ENCODE measurements at places on chromosomes 3 and 15.

DNA sequence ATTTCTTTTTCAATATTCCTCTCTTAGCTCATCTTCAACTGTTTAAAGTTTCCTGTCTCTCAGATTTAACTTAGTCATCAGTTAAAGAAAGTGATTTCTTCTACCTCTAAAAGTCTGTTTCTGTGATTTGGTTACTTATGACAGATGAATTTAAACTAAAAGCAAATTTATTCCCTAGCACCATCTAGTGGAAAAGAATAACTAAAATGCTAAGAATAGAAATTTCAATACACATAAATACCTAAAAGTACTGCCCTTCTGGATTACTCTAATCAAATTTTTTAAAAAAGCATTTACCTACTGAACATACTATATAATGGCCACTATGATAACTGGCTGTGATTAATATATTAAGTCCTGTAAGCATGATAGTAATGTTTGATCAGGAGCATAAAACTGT is 14.0 kb upstream of the ZCWPW2 start:
- H3K27ac ChIP-seq: no peak overlapping the region
- no peaks in the 10 kb centered on the region for H3K4me1 ChIP-seq
- no peak for DNase-seq
- peaks cover 16% of the 10 kb centered on the region for H3K36me3 ChIP-seq
- no peaks in the 10 kb centered on the region for H3K27me3 ChIP-seq

GRCh38 chr3:5057272-5057671 is 64.8 kb upstream of the ARL8B start:
- H3K4me3 ChIP-seq: no peak overlapping the region
- no peaks in the 10 kb centered on the region for H3K27me3 ChIP-seq
- DNase-seq: peak; percentile 16
- no peak overlapping the region for H3K27ac ChIP-seq
- peaks cover 23% of the 10 kb centered on the region for H3K4me1 ChIP-seq
- no peaks in the 10 kb centered on the region for H3K36me3 ChIP-seq

- H3K4me1 ChIP-seq: no peaks in the 10 kb centered on the region
- H3K27me3 ChIP-seq: no peaks in the 10 kb centered on the region
- no peak overlapping the region for H3K4me3 ChIP-seq
- DNase-seq: no peak
Observed at GRCh38 chr3:122295266-122296062, 29.6 kb upstream of the CSTA start.

GRCh38 chr15:57425842-57426241 is 49.5 kb downstream of the CGNL1 start:
- H3K36me3 ChIP-seq: no peaks in the 10 kb centered on the region
- H3K4me3 ChIP-seq: no peak overlapping the region
- H3K27ac ChIP-seq: no peak overlapping the region
- no peaks in the 10 kb centered on the region for H3K27me3 ChIP-seq
- no peak for DNase-seq

GRCh38 chr15:46077220-46077619 is 442.4 kb downstream of the SQOR start:
- H3K27me3 ChIP-seq: no peaks in the 10 kb centered on the region
- H3K36me3 ChIP-seq: no peaks in the 10 kb centered on the region
- no peaks in the 10 kb centered on the region for H3K4me1 ChIP-seq
- H3K27ac ChIP-seq: no peak overlapping the region
- no peak overlapping the region for H3K4me3 ChIP-seq
- no peak for DNase-seq

DNA sequence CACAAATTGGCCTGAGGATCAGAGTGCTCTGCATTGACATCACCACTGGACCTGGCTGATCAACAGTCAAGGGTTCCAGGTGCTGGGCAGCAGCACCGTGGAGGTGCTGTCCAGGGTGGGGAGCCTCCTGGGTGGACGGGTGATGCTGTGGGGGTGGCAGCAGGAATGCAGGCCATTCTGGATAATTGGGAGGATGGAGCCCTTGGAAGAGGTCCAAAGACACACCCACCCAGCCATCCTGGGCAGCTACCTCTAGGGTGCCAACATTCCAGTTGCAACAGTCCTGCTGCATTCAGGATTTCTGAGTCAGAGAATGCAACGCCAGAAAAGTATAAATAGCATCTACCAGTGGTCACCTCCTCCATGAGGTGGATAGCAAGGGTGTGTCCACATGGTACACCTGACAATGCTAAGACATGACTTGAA is 26.8 kb downstream of the STARD5 start:
- no peak overlapping the region for H3K4me3 ChIP-seq
- H3K27me3 ChIP-seq: peaks cover 15% of the 10 kb centered on the region
- no peaks in the 10 kb centered on the region for H3K36me3 ChIP-seq
- peaks cover 5% of the 10 kb centered on the region for H3K4me1 ChIP-seq

- no peak overlapping the region for H3K4me3 ChIP-seq
- peaks cover 24% of the 10 kb centered on the region for H3K4me1 ChIP-seq
- peak; percentile 57 for DNase-seq
- peaks cover 5% of the 10 kb centered on the region for H3K36me3 ChIP-seq
- H3K27me3 ChIP-seq: no peaks in the 10 kb centered on the region
Observed at GRCh38 chr3:32493437-32494414, 8.9 kb downstream of the CMTM6 start.

- peaks cover 17% of the 10 kb centered on the region for H3K27me3 ChIP-seq
- no peak overlapping the region for H3K4me3 ChIP-seq
- no peak for DNase-seq
- H3K27ac ChIP-seq: no peak overlapping the region
- no peaks in the 10 kb centered on the region for H3K4me1 ChIP-seq
Observed at GRCh38 chr3:31509147-31509728, 23.5 kb upstream of the STT3B start.

DNA sequence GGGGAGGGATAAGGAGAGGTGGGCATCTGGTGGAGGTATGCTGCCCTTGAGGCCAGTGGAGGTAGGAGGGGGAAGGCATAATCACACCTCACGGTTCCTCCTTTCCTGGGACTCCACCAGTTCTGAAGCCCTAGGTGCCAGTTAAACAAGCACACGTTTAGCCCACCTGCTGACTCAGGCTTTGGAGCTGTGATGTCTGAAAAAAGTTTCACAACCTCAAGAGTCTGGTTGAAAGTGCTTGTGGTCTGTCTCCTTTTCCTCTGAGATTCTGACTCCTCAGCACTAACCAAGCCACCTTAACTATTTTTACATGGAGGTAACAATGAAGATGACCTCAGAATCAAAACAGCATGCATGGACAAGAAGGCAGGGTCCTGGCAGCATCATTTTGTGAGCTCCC is 23.0 kb downstream of the HPS3 start:
- H3K27ac ChIP-seq: no peak overlapping the region
- H3K36me3 ChIP-seq: peaks cover 10% of the 10 kb centered on the region
- DNase-seq: peak; percentile 76
- peaks cover 8% of the 10 kb centered on the region for H3K4me1 ChIP-seq
- H3K27me3 ChIP-seq: no peaks in the 10 kb centered on the region

DNA sequence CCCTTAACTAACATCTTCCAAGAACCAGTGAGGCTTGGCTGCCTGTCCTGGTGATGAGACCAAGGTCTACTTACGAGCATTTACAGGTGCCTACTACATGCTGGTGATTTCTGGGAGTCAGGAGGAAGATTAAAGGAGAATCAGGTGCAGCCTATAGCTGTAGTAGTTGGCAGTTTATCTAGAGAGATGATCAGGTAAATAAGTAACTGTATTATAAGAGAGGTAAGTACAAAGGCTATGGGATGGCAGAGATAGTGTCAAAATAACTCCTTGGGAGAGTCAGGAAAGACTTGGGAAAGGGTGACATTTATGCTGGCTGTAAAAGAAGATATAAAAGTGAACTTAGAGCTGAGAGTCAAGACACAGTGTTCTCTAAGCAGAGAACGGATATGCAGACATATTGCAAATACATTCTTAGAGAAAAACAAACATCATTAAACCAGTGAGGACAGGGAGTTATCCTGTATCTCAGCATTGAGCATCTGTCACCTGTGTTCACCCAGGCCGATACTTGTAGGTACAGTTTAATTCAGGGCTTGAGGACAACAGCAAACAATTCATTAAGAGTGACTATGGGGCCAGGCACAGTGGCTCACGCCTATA is 49.7 kb upstream of the ACP3 start:
- no peaks in the 10 kb centered on the region for H3K36me3 ChIP-seq
- no peak for DNase-seq
- H3K27me3 ChIP-seq: no peaks in the 10 kb centered on the region
- H3K4me3 ChIP-seq: no peak overlapping the region
- H3K4me1 ChIP-seq: no peaks in the 10 kb centered on the region

DNA sequence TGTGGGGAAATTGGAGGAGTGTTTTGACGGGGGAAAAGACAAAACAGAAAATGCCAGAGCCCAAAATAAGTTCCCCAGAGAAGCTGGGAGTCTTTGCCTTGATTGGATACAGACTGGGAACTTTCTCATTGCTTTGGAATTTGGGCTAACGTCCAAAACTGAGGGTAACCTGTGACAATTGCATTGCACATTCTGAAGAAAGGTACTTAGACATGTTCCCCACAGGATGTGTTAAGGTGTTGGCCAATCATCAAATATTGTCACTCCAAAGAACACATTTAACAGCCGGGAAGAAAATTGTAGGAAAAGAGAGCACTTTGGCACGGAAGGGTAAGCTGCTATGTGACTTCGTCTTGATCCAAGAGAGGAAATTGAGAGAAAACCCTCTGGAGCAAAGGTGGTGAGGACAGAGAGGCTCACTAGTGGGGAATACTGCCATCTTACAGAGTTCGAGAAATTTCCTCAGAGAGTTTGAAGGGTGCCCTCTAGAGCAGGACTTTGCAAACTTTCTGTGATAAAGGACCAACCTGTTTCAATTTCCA is 619.5 kb upstream of the TBL1XR1 start:
- peak; percentile 92 for DNase-seq
- H3K27me3 ChIP-seq: no peaks in the 10 kb centered on the region
- H3K27ac ChIP-seq: peak overlapping the region; percentile 32
- no peaks in the 10 kb centered on the region for H3K36me3 ChIP-seq
- no peak overlapping the region for H3K4me3 ChIP-seq

- DNase-seq: no peak
- H3K36me3 ChIP-seq: no peaks in the 10 kb centered on the region
- no peak overlapping the region for H3K4me3 ChIP-seq
- H3K4me1 ChIP-seq: no peaks in the 10 kb centered on the region
- no peak overlapping the region for H3K27ac ChIP-seq
- no peaks in the 10 kb centered on the region for H3K27me3 ChIP-seq
Observed at GRCh38 chr3:87509401-87509800, 233.0 kb upstream of the POU1F1 start.

- DNase-seq: no peak
- no peaks in the 10 kb centered on the region for H3K36me3 ChIP-seq
- no peak overlapping the region for H3K27ac ChIP-seq
- H3K4me1 ChIP-seq: peaks cover 9% of the 10 kb centered on the region
Observed at GRCh38 chr15:29785642-29786041, 36.6 kb downstream of the TJP1 start.

DNA sequence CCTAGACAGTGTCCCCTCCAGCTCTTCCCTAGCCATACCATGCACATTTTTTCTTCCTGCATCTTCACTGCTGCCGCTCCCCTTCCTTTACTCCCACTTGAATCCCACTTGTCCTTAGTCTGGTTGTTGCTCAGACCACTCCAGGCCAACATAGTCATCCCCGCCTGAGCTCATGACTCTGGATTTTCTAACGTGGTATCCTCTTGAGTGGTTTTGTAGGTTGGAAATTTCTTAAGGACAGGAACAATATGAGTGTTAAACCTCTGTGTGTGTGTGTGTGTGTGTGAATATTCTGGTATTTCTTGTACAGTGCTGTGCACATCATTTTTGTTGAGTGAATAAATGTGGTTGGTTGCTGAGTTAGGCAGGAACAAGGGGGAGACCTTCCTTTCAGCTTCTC is 3.1 kb downstream of the BAHD1 start:
- no peaks in the 10 kb centered on the region for H3K36me3 ChIP-seq
- peaks cover 25% of the 10 kb centered on the region for H3K4me1 ChIP-seq
- no peak overlapping the region for H3K27ac ChIP-seq
- peak; percentile 82 for DNase-seq

GRCh38 chr3:156148345-156148945 is 28.1 kb downstream of the KCNAB1 start:
- H3K4me1 ChIP-seq: peaks cover 3% of the 10 kb centered on the region
- H3K27me3 ChIP-seq: no peaks in the 10 kb centered on the region
- no peak overlapping the region for H3K27ac ChIP-seq
- DNase-seq: peak; percentile 22

DNA sequence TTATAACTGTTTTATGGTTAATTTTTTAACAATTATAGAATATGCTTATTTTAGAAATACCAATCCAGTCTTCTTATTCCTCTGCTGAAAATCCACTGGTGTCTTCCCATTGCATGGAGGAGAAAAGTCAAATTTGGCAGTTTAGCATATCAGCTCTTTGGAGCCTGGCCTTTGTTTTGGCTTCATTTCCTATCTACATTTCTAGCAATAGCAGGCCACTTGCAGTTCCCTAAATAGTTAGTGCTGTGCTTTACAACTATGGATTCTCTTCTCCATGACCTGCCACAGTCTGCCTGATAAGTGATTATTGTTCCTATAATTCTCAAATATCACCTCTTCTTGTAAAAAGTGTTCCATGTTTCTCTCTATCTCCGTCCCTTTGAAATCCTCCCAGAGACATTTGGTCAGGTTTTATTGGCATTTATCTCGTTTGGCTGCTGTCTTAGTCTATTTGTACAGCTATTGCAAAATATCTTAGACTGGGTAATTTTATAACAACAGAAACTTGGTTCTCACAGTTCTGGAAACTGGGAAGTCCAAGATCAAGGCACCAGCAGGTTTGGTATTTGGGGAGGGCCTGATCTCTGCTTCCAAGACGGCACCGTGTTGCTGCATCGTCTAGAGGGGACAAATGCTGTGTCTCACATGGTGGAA is 8.2 kb upstream of the SEC22A start:
- H3K27ac ChIP-seq: no peak overlapping the region
- no peaks in the 10 kb centered on the region for H3K36me3 ChIP-seq
- no peak for DNase-seq
- no peaks in the 10 kb centered on the region for H3K4me1 ChIP-seq
- H3K4me3 ChIP-seq: no peak overlapping the region
- H3K27me3 ChIP-seq: no peaks in the 10 kb centered on the region

DNA sequence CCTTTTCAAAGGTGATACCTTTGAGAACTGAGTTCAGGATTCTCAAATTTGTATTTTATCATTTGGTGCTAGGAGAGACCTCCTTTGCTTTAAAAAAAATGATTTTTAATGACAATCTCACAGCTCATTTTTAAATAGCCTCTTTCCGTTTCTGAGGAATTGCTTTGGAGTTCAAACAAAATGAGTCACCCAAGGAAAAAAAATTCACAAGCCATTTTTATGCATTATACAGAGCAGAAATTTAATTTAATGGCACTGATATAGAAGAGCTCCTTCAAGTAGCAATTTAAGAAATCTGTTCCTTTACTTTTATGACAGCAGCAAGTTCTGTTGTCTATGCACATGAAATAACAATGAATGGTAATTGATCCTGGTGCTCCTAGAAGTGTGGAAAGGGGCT is 337.9 kb upstream of the KCNMB2 start:
- H3K27me3 ChIP-seq: no peaks in the 10 kb centered on the region
- H3K4me1 ChIP-seq: no peaks in the 10 kb centered on the region
- DNase-seq: peak; percentile 29
- no peaks in the 10 kb centered on the region for H3K36me3 ChIP-seq

DNA sequence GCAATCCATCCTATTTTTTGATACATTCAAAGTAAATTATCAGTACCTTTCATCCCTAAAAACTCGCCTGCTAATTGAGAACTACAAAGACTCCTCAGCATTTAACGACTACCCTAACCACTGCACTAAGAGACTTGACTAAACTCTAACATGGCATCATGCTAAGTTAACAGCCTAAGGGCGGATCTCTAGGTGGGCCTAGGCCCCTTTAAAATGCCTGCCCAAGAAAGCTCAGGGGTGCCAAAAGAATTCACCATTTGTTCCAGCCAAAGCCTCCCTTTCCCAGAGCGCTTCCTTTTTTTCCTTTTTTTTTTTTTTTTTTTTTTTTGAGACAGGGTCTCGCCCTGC is 568 bp upstream of the NEK4 start:
- peaks cover 9% of the 10 kb centered on the region for H3K4me1 ChIP-seq
- H3K36me3 ChIP-seq: peaks cover 3% of the 10 kb centered on the region
- H3K27ac ChIP-seq: peak overlapping the region; percentile 65

- no peaks in the 10 kb centered on the region for H3K27me3 ChIP-seq
- no peaks in the 10 kb centered on the region for H3K36me3 ChIP-seq
- no peak for DNase-seq
Observed at GRCh38 chr3:76432396-76432795, 607.5 kb upstream of the ROBO2 start.
